ENCODE measurements at places on chromosomes 13 and 19.
A peak's percentile ranks its signal among the peaks of the same experiment; 100 is the strongest.

DNA sequence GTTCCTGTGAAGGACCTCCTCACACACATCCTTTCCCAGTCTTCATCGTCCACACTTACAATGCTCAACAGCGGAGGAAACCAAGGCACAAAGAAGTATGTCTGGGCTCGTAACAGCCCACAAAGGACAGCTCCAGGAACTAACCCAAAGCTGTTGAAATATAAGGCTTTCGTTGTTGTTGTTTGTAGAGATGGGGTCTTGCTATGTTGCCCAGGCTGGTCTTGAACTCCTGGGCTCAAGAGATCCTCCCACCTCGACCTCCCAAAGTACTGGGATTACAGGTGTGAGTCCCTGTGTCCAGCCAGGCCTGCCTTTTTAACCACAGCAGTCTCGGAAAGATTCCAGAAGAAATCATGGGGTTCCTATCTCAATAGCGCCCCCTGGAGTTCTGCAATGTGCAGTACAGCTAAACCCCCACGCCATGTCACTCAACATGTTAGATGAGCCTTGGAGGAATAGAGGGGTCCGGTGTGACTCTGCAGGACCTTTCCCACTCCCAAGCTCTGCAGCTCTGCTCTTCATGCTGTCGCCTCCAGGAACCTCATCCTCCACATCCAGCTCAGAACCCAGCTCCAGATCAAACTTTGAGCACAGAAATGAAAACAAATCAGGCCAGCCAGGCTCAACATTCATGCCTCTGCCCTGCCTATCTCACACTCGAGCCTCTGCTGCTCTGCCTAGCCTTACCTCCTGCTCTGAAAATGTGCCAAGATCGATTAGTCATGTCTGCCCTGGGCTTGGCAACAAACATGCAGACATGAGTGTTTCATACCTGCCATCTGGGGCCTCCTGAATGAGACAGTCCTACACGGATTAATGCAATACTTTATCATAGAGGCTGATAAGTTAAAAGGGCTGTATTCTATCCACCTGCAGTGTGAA lies 7.5 kb downstream of the PLA2G4C start:
- DNase-seq: peak; percentile 65

DNA sequence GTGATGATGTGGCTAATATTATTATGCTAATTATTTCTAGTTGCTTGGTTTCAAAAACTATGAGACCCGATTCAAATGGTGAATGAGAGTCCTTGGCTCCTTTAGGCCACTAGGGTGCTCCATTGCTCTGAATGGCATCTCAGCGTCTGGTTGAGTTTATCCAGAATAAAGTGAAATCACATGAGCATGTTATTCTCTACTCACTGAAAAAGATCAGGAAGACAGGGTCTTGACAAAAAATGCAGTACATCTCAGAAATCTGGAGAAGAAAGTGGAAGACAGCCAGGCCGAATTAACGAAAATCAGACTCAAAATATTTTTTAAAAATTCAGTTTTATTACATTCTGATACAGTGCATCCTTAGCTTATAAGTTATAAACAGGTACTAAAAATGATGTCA lies 516.2 kb downstream of the MYO16 start:
- DNase-seq: peak; percentile 67

GRCh38 chr13:72689181-72689696 lies 38.2 kb downstream of the MZT1 start:
- DNase-seq: no peak

DNA sequence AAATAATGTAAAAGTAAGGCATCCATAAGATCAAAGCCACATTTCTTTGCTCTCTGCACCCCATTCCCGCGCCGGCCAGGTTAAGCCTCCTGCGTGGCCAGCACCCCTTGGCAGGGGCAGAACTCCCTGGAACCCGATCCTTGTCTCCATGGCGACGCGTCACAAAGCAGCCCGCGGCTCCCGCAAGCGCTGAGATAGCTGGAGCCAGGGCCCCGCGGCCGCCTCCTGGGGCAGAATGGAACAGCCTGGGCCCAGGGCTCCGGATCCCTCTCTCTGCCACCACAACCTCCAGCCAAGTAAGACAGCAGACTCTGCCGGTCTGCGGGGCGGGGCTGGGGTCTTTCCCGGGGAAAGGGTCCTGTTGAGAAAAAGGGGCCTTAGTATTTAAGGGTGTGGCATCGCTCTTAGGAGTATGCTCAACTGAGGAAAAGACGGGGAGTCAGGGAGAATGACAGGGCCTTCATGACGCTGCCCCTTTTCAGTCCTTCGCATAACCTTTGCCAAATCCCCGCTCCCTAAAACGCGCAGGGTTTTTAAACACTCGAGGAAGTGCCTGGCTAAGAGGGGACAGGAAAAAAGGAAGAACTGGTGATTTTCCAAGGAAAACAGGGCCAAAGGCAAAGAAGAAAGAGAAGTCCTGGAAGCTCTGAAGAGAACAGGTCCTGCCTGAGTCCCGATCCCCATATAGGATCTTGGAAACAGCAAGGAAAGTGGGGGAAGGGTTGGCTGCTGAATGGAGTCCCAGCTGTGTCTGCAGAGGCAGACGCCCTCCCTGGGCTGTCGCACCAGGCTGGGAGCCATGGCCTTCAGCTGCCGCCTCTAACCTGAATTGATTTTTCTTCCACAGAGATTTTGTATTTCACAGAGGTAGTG lies at the start of gene TEX26:
TSS of gene TEX26 (plus strand) at position 176 of the 873 bp plus-strand sequence. CDS start at position 236, 60 bp downstream.
- DNase-seq: no peak
